ENCODE measurements at places on chromosomes 7 and 10.
A peak's percentile ranks its signal among the peaks of the same experiment; 100 is the strongest.

- peak; percentile 75 for DNase-seq
These were observed at the start of gene PTPRE for GRCh38 chr10:127906548-127907377. Gene PTPRE (plus strand): TSS chr10:127907103. CDS start chr10:128040882, 133,779 bp downstream.

GRCh38 chr10:13019280-13019679 is 17.8 kb upstream of the CCDC3 start:
- no peak for DNase-seq

- no peak for DNase-seq
These were observed 54.4 kb upstream of the TMEM72 start for GRCh38 chr10:44856696-44857095.

DNA sequence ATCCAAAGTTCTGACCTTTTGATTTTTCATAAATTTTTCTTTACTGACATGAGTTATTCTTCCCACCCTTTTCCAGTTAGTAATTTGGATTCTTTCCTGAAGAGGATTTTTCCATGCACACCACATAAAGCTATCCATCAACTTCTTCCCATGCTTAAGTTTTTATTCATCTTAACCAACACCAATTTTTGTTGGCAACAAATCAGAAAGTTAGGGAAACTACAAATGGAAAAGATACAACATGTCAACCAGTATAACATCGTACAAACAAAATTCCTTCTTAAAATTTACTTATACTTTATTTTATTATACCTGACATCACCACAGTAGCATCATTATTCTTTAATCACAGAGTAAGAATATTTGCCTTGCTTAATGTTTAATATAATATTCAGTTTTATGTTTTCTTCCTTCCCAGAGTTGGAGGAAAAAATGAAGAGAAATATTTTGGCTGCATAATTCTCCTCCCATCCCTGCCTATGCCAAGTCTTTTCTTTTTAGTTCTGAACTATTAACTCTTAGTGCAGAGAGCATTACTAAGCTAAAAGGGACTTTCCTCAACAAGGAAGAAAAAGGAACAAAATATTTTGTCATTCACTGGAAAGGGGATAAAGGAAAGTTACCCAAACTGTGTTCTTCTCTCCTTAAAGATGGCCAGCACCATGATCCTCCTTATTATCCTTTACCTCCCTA is 67.5 kb upstream of the MEOX2 start:
- DNase-seq, result no peak

DNA sequence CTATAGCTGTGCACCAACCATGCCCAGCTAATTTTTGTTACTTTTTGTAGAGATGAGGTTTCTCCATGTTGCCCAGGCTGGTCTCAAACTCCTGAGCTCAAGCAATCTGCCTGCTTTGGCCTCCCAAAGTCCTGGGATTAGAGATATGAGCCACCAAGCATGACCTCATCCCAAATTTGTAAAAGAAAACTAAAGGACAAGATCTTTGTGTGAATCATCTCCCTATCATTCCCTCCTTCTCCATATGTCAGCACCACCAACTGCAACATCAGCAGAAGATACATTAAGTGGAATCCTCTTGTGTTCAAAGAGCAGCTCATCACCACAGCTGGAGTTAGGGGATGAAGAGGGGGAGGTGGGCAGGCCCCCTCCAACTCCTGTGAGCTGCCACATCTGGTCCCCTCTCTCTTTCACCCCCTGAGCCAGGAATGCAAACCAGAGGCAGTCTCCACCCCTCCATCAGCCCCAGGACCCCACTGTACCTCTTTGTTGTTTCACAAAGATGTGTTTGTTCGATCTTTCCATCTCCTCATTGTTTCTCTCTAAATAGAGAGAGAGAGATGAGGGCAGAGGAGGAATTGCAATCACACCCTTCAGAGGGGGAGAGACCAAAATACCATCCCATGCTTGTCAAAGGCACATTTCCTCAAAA is 47.3 kb upstream of the PIP4K2A start:
- no peak for DNase-seq

DNA sequence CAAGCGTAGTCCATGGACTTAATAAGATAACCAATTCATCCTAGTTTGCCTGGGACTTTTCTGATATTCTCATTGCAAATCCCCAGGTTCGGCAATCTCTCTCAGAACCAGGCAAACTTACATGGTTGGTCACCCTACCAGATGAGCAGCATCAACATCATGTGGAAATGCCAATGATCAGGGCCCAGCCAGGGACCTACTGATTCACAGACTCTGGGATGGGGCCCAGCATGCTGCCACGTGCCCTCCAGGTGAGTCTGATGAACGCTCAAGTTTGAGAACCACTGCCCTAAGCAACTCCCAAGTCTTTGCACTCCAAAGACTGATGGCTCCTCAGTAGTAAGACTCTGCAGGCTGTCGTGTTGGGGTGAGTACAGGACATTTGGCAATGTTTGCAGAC is 2.7 kb downstream of the LAMB4 start:
- no peak for DNase-seq

DNA sequence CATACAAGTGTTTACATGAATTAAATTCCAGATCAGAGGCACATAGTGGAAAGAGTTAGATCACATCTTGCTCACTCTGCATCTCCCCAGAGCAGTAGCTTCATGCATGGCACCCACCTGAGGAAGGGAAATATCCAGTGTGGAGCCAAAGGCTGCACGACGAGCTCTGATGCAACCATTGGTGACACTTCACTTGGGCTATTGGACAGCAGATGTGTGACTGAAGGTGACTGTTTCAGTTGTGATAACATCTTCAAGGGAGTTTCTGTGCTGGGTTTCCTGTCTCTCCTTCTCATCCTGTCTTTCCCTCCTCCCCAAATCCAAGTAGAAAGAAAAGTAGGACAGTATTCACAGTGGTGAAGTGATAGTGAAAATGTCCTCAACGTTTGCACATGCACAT is 115.0 kb downstream of the TAF3 start:
- DNase-seq, result no peak

GRCh38 chr10:11773761-11774441 is 31.7 kb downstream of the ECHDC3 start:
- DNase-seq, result no peak

DNA sequence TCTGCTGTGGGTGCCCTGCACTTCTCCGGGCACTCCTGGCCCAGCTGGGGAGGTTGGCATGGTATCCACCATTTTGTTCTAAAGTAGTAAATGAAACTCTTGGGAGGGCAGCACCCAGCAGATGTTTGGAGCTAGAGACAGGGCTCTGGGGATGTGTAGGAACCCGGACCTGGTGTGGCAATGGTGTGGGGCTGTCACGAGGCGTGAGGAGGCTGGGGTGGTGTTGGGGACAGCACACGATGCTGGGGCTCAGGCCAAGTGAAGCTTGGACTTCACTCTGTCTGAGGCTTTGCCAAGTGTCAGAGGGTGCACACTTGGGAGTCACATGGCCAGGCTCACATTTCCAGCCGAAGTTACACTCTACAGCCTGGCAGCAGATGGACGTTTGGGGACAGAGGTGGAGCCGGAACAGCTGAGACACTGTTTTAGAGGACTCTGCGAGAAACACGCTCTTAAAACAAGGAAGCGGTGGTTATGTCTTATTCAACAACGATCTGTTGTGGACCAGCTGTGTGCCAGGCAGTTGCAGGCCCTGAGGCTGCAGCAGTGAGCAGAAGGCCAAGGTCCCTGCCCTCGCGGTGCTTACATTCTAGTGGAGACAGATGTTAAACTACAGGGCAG is 118.2 kb downstream of the CUX1 start:
- DNase-seq, result no peak

DNA sequence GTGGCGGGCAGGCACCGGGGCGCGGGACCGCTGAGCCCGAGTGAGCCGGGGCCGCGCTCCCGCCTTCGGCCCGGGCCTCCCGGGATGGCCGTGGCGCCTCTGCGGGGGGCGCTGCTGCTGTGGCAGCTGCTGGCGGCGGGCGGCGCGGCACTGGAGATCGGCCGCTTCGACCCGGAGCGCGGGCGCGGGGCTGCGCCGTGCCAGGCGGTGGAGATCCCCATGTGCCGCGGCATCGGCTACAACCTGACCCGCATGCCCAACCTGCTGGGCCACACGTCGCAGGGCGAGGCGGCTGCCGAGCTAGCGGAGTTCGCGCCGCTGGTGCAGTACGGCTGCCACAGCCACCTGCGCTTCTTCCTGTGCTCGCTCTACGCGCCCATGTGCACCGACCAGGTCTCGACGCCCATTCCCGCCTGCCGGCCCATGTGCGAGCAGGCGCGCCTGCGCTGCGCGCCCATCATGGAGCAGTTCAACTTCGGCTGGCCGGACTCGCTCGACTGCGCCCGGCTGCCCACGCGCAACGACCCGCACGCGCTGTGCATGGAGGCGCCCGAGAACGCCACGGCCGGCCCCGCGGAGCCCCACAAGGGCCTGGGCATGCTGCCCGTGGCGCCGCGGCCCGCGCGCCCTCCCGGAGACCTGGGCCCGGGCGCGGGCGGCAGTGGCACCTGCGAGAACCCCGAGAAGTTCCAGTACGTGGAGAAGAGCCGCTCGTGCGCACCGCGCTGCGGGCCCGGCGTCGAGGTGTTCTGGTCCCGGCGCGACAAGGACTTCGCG is 534 bp downstream of the FZD9 start:
- no peak for DNase-seq

GRCh38 chr7:22061775-22062174 is 116.1 kb upstream of the CDCA7L start:
- no peak for DNase-seq

DNA sequence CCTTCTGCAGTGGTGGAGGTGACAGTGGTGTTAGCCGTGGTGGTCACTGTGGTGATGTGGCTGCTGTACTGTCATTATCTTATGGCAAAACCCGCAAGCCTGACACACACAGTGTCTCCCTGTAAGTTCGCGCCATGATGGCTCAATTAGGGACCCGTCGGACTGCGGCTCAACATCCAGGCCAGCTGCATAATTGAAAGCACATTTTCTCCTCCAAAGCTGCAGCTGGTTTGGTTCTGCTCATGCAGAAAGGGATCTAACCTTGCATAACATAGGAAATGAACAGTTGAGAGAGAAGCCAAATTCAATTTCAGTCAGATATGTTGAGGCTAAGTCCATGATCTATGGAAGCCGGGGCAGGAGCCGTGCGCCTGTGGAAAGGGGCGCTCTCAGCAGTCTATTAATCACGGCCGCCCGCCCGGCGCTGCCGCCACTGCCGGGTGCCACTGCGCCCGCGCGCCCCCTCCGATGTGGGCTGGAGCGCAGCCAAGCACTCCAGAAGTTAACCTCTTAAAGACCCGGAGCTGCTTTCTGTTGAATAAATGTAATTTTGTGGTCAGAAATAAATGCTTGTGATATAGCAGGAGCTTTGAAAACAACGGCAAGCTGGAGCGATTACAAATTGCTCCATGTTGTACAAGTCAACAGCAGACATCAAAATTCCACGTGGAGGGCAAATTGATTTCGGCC is 227.7 kb downstream of the CUX1 start:
- DNase-seq, result peak; percentile 86

Measured in Daoy (cell line).